ENCODE measurements at places on chromosomes 6 and 20.

- no peak for DNase-seq
Observed at GRCh38 chr20:33669873-33670640, 3.3 kb downstream of the ACTL10 start.

DNA sequence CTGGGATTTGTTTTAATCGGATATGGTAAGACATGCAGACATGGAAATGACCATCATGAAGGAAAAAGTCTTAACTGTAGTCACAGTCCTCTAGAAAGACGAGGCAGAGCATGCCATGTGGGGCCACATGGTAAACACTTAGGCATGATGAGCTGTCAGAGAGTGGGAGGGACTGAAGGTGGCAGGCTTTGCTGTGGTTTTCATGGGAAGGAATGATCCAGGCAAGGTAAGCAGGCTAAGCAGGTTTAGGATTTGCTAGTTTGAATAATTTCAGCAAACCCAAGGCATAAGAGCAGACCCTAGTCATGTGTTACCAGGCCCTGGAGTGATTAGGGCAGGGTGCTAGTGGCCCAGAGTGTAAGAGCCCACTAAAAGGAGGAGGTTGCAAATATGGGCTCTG, 47.2 kb upstream of the STMND1 start:
- no peak for DNase-seq

- no peak for DNase-seq
Observed at GRCh38 chr6:24554474-24554873, 59.7 kb downstream of the ALDH5A1 start.

DNA sequence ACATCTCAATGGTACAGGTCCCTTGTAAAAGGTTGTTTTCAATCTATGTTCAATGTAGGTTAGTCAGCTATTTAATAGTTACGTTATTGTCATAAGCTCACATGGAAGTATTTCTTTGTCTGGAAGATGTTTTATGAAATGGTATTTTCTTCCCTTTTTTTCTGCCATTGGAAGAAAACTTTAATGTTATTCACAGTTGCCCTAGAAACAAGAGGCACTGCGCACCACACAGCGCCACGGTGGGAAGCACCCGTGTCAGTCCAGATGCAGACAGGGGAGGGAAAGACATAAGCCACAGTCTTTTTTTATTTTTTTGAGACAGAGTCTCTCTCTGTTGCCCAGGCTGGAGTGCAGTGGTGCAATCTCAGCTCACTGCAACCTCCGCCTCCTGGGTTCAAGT, 82.1 kb downstream of the GCNT2 start:
- DNase-seq: no peak

- DNase-seq: no peak
Observed at GRCh38 chr6:118324116-118324515, 224.0 kb upstream of the PLN start.

DNA sequence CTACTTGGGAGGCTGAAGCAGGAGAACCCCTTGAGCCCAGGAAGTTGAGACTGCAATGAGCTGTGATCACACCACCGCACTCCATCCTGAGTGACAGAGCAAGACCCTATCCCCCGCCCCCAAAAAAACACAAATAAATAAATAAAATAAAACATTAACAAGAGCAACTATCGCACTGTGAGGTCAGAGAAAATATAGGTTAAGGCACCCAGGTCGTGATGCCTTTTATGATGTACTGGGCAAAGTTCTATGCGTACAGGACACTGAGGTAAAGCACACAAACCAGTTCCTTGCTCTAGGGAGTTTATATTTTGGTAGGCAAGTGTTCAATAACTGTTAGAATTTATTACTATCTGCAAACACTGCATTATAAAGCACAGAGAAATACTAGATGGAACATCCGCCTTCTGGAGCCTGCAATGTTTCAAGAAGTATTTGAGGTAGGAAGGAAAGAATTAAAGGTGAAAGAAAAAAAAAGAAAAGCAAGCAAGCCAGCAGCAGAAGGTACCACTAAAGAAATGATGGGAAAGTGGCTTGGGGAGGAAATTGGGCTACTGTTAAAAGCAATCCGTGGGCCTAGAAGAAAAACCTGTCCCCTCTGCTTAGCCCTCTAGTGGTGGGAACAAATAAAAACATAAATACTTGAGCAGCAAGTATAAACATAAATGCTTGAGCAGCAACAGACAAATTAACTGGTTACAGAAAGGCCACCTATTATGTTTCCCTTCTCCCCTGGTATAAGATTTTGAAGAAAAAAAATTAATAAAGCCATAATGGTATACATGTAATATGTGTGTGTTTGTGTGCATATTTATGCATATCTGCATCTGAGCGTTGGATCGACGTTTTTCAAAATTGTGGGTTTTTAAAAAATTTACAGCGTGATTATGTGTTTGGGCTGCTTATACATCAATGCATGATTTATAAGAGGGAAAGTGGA, 128.0 kb downstream of the PHACTR1 start:
- no peak for DNase-seq

All from MG63 (cell line).